Cortex of kidney (tissue), 1 donor: ENCODE measurements at places on chromosomes 7 and 10.

DNA sequence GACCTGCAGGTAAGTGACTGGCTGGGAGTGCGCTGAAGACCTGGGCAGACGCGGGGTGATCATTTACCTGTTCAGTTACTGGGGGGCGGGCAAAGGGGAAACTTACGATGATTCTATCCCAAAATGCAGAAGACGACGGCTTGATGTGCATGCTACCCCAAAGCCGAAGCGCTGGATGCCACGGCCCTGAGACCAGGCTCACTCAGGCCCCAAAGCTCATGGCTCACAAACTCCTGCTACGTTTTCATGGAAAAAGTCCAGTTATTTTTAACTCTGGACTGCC is 200.6 kb downstream of the DIP2C start:
- no peak for DNase-seq

DNA sequence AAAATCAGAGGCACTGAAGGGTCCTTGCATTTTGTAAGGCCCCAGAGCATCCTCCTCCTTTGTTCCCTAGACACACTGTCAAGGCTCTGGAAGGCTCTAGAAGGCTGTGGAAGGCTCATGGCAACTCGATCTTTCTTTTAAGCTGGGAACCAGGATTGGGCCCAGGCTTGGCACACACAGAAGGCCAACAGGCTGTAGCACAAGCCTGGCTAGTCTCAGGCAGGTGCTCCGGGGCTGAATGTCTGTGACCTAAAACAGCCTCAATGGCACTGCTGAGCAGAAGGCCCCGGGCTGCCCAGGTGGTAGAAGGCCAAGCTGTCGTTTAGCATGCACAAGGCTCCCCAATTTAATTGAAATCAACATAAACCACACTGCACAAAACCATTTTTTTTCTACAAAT is 55.7 kb downstream of the PRKAG2 start:
- DNase-seq: no peak

DNA sequence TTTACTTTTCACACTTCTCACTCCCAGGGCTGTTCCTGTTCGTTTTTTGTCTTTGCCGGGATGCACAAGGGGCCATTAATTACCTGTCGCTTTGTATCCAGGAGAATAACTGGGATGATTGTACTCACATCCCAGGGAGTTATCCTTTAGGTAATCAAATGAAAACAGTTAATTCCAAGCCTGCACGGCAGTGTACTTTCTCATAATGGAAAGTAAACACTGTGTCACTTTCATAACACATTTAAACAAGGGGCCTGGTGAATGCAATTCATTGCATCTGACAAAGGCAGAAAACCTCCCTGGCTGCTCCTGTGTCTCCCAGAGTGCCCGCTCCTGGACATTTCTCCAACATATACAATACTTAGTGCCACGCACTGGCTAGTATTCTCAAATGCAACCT is 138.7 kb upstream of the CELF2 start:
- no peak for DNase-seq

DNA sequence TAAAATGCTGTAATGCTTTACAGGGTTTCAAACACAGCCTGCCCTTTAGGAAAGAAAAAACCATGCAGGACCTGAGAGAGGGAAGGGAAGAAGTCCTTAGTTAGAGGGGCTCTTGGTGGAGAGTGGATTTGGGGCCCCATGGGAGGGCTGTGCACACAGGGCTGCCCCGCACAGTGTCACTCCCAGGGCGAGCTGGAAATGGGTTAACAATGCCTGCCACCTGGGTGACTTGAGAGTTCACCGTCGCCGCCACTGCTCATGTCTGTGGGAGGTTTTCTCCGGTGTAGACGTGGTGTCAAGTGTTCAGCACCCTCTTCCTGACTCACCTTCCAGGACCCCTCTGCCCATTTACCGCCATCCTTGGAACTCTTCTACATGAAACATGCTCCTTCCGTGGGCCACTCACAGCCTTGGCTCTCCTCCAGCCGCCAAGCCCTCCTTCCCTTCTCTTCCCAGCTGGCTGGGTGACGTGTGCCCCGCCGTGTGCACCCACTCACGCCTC is 686.4 kb downstream of the SDK1 start:
- DNase-seq: no peak

- DNase-seq: no peak
Observed at GRCh38 chr10:103580430-103580829, 86.9 kb downstream of the NEURL1 start.

- DNase-seq: no peak
Observed at GRCh38 chr10:77159538-77160110, 478.0 kb downstream of the KCNMA1 start.

GRCh38 chr10:81978238-81978637 is 103.2 kb downstream of the NRG3 start:
- no peak for DNase-seq

DNA sequence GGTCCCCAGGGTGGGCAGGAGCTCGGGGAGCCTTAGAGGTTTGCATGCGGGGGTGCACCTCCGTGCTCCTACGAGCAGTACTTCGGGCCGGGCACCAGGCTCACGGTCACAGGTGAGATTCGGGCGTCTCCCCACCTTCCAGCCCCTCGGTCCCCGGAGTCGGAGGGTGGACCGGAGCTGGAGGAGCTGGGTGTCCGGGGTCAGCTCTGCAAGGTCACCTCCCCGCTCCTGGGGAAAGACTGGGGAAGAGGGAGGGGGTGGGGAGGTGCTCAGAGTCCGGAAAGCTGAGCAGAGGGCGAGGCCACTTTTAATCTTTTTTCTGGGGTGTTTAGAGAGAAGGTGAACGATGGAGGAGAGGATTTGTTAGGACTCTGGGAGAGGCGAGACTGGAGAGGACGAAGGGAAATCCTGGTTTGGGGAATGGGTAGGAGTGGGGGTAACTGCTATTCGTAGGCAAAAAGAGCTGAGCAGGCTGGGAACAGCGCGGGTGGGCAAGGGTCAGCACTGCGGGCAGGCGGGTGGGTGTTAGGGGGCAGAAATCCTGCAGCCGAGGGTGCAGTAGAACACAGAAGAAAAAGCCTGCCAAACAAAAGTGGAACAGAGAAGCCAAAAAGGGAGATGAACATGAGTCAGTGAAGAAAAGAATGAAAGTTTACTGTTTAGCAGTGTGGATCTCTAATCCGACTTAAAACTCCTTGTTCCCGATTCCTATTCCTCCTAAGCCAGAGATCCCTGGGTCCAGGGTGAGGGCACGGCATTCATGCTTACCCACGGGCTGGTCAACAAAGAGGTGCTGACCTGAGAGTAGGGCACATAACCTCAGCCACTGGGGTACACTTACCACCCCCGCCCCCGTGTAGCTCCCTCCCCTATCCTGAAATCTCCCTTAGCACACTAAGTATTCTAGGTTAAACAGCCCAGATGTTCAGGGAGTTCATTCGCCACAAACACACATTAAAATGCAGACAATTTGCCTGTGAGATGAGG is 26.9 kb downstream of the PRSS2 start:
- no peak for DNase-seq

GRCh38 chr10:110067960-110068770 is 60.4 kb downstream of the ADD3 start:
- DNase-seq: no peak

DNA sequence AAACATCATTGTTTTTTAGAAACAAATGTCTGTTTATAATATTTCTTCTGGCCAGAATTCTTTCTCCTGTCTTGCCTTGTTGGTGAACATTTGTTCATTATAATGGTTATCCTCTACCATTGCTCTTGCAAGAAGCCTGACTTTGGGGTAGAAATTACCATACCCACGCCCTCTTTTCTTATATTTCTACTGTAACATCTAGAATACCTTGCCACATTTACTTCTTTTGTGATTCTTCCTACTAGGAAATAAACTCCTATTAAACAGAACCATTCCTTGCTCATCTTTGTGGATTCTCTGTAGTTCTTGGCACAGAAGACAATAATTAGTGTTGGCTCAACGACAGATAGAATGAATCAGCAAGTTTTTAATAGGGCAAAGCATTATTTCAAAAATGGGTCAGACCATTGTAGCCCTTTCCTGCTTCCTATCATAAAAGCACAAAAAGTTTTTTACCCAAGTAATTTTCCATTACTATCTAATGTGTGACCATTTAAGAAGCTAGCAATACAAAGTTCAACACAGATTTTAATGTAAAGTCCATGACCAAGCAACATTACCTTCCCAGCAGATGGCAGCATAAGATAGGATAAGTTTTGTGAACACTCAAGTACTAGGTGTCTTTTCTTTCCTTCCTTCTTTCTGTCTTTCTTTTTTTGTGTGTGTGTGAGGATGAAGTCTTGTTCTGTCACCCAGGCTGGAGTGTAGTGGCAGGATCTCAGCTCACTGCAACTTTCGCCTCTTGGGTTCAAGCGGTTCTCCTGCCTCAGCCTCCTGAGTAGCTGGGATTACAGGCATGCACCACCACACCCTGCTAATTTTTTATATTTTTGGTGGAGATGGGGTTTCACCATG is 270.4 kb downstream of the HGF start:
- no peak for DNase-seq

DNA sequence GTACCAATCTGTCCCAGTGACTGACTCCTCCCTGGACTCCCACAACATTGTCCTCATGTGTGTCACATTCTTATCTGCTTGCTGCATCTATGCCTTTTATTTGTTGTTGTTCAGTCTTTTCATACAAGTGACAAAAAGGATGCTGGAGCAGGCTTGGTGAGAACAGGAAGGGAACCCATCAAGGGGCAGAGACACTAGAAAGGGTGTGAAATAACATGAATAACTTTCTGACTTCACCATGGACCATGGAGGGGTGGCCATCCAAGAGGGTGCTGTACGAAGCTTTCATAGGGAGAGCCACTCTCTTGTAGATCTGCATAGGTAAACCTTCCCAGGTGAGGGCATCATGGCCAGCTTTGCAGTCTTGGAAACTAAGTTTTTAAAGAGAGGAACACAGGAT is 14.5 kb downstream of the GIMAP8 start:
- DNase-seq: no peak

DNA sequence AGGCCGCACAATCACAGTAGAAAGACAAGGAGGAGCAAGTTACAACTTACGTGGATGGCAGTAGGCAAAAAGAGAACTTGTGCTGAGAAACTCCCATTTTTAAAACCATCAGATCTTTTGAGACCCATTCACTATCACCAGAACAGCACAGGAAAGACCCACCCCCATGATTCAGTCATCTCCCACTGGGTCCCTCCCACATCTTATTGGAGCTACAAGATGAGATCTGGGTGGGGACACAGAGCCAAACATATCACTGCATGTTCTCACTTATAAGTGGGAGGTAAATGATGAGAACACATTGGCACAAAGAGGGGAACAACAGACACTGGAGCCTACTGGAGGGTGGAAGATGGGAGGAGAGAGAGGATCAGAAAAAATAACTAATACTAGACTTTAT is 32.4 kb downstream of the NOLC1 start:
- DNase-seq: no peak

- DNase-seq: no peak
Observed at GRCh38 chr10:29862923-29863614, 196.3 kb downstream of the JCAD start.

DNA sequence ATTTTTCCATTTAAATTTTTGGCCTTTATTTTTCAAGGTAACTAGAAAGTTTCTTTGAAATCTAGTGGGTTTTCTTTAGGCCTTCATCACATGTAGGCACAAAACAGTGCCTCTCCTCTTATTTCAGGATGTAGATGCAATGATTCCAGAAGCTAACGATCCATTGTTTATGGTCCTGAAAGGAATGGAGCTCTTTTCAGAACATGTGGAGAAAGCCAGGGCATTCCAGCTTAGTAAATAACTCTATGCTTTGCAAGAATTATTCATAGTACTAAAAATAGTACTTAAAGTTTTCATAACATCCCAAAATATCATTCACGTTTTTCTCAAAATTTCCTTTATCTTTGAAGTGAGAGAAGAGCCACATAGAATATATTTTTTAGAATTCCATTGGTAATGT is 91.3 kb downstream of the DYNC1I1 start:
- DNase-seq: no peak

GRCh38 chr7:150891740-150892139 is 39.4 kb downstream of the AOC1 start:
- DNase-seq: no peak

GRCh38 chr7:79340212-79340611 is 113.3 kb downstream of the MAGI2 start:
- no peak for DNase-seq

- no peak for DNase-seq
Observed at GRCh38 chr10:15719899-15720634, at the start of gene ITGA8. TSS of gene ITGA8 (minus strand) at chr10:15719922. CDS start at chr10:15719771, 151 bp downstream.

DNA sequence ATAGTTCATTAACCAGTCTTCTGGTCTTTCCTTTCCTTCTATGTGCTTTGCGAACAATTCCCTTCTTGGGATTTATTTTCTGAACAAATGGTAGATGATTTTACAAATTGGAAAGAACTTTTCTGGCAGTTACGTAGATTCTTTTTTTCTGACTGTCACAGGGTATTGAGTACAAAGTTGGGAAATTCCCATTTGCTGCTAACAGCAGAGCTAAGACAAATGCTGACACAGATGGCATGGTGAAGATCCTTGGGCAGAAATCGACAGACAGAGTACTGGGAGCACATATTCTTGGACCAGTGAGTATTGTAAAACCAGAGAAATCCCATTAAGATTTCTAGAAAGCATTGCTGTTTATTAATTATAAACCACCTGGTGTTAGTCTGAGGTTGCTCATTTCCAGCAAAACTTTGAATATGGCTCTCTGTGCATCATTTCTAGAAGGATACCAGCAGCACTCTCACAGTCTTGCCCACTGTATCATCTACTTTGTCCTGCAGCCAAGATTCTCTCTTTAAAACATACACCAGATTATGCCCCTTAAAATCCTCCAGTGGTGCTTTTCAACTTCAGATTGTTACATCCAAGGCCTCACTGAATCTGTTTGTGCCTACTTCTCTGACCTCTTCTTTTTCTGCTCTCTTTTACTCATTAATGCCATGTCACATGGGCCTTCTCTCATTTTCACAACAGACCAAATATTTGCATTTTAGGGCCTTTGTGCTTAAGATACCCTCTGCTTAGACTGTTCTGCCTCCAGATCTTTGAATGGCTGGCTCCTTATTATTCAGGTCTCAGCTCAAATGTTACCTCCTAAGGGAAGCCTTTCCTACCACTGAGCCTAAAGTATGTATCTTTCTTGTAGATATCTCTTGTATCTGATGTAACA is 27.0 kb downstream of the DLD start:
- DNase-seq: no peak

DNA sequence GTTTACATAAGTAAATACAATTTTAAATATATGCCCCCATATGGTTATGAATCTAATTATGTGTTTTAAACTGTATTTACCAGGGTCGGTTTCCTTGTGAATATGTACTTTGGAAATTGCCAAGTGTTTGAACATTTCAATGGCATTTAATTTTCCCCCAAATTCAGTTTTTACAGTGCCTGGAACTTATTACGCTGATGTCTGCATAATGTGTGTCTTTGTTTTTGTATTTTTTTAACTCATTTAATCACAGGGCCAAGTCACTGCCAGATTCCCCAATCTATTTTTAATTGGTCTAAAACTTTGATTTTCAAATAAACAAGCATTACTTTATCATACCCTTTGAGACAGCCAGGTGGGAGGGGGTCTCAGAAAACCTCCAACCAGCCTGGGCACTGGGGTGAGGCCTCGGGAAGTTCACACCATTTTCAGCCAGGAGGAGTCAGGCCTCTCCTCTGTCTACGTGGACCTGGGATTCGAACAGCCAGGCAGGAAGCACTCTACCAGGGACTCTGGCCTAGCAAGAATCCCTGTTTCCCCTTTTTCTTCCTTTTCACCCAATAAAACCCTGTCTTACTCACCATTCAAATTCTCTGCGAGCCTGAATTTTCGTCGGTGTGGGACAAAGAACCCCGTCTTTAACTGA is 151.5 kb upstream of the COL1A2 start:
- DNase-seq: no peak

- no peak for DNase-seq
Observed at GRCh38 chr7:47783456-47784223, 164.6 kb downstream of the PKD1L1 start.
